ENCODE measurements at places on chromosomes 3 and 15.

- no peak for DNase-seq
These were observed 178.1 kb upstream of the KBTBD8 start for GRCh38 chr3:66819993-66820501.

GRCh38 chr15:57797568-57798267 is 91.2 kb downstream of the POLR2M start:
- DNase-seq = no peak

GRCh38 chr15:62021991-62022600 is 38.2 kb downstream of the VPS13C start:
- DNase-seq = peak; percentile 6

GRCh38 chr15:82739086-82739485 is 29.4 kb upstream of the AP3B2 start:
- no peak for DNase-seq

DNA sequence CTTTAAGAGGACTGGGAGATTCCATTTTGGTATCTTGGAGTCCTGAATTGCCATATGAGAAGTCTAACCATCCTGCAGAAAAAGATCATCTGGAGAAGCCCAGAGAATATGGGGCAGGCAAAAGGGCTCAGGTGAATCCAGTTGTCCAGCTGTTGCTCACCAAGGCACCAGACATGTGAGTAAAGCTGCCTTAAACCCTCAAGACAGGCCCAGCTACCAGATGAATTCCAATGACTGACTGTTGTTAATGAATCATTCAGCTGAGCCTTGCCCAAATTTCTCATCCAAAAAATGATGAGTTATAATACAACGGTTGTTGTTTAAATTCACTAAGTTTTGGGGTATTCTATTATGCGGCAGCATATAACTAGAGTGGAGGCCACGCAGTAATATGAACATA is 22.0 kb upstream of the NANOGP8 start:
- DNase-seq = no peak

DNA sequence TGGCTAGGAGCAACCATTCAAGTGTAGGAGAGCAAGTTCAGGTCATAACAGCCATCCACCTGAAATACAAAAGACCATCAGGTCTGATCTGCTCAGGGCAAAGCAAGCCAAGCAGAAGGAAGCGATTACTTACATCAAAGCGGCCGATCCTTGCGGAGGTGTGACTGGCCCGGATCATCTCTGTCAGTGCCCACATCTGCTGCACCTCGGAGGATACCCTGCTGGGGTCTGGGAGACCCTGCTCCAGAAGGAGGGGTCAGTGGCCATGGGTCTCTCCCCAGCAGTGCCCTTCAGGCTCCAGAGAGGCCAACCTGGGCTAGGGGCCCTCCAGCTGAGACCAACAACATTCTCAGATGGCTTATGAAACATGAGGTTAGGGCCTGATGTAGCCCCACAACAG is 2.5 kb upstream of the AMT start:
- DNase-seq = no peak

DNA sequence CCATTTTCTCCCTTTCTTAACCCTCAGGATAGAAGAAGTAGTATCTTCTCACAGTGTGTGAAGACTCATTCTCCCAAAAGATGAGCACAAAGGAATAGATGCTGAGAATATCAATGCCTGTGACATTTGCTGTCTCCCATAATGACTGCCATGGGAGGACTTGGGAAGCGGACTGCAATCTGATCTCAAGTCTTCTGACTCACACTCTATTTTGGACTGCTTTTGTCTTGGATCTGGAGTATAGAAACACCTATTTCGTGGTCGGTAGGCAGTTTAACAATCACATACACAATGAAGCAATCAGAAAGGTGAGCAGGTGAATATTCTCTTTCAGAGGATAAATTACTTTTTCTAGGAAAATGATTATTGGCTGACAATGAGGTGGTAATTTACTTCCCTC is 852.0 kb downstream of the FHIT start:
- no peak for DNase-seq

GRCh38 chr3:141400073-141400971 is 32.0 kb downstream of the ZBTB38 start:
- peak; percentile 65 for DNase-seq

- peak; percentile 32 for DNase-seq
These were observed 6.7 kb downstream of the CA12 start for GRCh38 chr15:63374686-63375520.

GRCh38 chr3:10505050-10505790 is at the start of gene ATP2B2:
TSS of gene ATP2B2 (minus strand) at chr3:10505586. CDS start at chr3:10449543, 56,043 bp downstream.
- peak; percentile 59 for DNase-seq

DNA sequence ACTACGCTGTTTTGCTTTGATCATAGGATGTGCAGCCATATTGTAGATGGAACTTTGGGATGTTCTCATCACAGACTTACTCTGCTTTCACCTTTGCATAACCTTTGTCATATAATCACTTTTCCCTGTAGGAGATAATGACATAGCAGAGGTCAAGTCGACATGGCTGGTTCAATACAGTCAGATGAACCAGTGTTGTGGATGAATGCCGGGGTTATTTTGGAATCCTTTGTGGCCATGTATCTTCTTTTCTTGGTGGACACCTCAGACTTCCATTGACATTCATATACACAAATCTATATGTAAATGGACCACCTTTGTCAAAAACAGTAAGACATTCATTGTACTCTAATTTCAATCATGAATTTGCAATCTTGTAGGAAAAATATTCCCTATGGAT is 180.2 kb downstream of the PTPRG start:
- DNase-seq = no peak

DNA sequence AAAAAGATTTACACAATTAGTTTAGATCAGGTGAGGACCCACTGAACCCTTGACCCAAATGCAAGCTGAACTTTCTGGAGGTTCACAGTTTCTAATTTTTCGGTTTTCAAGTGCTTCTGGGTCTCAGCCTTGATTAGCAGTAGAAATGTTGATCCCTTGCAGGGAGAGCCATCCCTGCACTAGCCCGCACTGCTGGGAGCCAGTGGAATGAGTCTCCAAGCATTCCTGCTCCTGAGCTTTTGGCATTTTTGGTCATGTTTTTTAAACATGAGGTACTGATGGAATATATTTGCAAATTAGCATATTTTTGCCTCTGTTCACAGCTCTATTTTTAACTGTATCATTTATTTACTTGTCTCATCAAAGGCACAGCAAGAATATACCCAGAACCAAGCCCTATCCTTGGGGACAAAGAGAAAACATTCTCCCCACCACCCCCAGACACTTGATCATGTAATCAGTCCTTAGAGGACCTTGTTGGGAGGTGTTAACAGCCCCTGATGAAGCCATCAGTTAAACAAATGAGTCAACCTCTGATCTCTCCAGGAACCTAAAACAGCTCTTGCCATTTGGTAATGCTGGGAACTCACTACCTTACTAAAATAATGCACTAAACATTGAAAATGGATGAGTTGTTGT is 119.0 kb upstream of the CTDSPL start:
- DNase-seq = no peak

DNA sequence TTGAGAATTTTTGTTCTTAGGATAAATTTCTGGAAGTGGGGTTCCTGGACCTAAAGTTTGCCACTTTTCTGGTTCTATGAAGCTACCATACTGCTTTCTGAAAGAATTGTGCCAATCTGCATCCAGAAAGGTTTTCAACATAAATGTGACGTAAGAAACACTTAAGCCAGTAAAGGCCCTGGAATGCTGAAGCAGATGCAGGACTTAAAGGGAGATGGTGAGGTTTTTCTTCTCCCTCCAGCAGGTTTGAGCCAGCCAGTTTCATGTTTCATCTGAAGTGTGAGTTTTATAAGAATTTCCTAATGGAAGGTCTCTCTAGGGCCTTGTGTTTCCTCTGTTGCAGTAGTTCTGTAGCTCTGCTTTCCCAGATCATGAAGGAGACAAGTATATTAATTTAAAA is 33.1 kb downstream of the ZNF592 start:
- DNase-seq = no peak

GRCh38 chr3:188185717-188186251 is 31.8 kb downstream of the LPP start:
- DNase-seq = no peak

DNA sequence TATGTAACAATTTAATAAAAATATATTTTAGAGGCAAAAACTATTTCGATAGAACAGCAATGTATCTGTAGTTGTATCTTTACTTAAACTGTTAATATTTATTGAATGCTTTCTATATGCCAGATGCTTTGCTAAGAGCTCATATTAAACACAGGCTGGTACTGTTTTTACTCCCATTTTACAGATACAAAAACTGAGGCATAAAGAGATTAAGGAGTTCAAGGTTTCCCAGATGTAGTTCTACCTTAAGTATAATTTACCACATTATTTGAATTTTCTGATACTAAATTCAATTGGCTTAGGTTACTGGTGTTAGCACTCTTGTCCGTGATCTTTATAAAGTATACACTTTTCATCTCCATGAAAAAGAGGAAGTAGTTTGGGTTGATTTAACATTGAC is 149.8 kb downstream of the ROBO2 start:
- no peak for DNase-seq

GRCh38 chr15:65033659-65034269 is 4.3 kb upstream of the MTFMT start:
- peak; percentile 34 for DNase-seq

- no peak for DNase-seq
These were observed 61.0 kb downstream of the RHCG start for GRCh38 chr15:89435362-89435761.

DNA sequence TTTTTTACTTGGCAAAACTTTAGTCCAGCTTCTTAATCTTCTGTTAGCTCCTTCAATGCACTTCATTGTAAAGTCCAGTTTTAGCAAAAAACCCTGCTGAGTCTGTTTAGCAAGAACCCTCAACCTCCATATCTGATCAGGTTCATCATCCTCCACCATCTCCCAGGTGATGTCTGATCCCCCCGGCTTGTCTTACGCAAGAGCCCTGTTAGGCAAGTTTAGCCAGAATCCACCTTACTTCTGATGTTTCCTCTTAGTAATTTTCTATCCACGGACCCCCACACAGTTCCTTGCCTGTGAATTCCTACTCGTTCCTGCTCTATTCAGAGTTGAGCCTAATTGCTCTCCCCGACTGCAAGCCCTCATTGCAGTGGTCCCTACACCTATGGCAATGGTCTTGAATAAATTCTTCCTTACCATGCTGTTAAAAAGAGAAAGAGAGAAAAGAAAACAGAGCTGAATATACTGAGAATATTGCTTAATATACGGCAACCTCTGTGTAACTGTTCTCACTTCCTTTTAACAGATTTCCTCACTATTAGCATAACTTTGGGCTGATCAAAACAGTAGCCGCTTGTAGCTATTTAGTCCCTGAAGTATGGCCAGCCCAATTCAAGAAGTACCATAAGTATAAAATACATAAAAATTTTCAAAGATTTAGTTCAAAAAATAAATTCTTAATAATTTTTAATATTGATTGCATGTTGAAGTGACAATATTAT is 78.7 kb upstream of the MME start:
- no peak for DNase-seq

DNA sequence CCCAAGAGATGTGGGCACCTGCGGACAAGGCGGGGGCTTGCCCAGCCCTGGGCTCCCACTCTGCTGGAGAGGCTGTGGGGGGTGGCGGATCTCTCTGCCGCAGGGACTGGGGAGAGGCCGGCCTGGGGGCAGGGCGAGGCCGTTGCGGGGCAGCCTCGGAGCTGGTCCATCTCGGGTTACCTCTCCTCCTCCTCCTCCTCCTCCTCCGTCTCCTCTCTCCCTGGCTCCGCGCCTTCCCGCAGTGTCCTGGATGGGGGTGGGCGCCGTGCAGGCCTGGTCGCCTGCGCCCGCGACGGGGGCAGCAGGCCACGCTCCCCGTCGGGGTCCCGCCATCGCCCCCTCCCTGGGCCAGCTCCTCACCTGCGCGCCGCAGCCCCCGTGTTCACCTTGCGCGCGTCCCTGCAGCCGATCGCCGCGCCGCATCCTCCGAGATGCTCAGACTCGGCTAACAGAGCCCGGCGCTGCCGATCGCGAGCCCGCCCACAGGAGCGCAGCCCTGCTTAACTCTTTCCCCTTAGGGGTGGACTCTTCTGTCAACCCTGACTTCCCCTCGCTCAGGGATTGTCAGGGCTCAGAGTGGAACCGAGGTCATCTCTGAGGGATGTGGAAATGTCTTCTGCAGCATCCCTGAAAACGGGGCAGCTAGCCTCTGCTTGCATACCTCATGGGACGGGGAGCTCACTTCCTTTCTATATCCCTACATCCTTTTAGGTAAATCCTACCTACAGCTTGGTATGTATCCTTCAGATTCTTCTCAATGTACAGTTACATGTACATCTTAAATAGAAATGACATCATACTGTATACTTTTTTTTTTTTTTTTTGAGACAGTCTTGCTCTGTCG is at the start of gene PRRT3:
PRRT3 (minus strand) TSS at position 447 of the 844 bp plus-strand sequence. CDS start 2,293 bp downstream, outside the sequence.
- peak; percentile 56 for DNase-seq

GRCh38 chr15:81000624-81001151 is at the start of gene TLNRD1:
TSS of gene TLNRD1 (plus strand) at chr15:81000923. CDS start at chr15:81002272, 1,349 bp downstream.
- peak; percentile 93 for DNase-seq

GRCh38 chr15:90817117-90818057 is 51.0 kb upstream of the FURIN start:
- DNase-seq = no peak

GRCh38 chr3:157027861-157028745 is 131.8 kb downstream of the CCNL1 start:
- DNase-seq = no peak

GRCh38 chr3:24829629-24830229 is 335.1 kb upstream of the THRB start:
- DNase-seq = peak; percentile 44

- no peak for DNase-seq
These were observed 8.9 kb downstream of the GORASP1 start for GRCh38 chr3:39098473-39099000.

- no peak for DNase-seq
These were observed 199.2 kb downstream of the GHSR start for GRCh38 chr3:172249039-172249438.

DNA sequence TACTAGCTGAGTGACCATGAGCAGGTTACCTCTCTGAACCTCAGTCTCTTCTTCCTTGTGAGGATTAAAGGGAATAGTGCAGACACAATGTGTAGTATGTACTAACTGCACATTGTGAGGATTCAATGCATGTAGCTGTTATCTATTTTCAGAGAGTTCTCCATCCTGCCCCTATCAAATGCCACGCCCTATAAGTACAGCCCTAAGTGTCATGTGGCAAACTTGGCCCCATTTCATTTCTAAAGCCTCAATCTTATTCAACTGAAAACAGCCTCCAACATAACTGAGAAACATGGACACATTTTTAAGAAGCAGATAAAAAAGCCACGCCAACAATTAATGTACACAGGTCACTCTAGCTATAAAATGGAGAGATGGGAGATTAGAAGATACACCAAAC is 220.0 kb downstream of the TBL1XR1 start:
- no peak for DNase-seq
